Activated T-helper 1 cell treated with Interleukin-2 at 50 U/mL for 16 hours (primary cell): ENCODE measurements at places on chromosomes 13 and 19.
A peak's percentile ranks its signal among the peaks of the same experiment; 100 is the strongest.

DNA sequence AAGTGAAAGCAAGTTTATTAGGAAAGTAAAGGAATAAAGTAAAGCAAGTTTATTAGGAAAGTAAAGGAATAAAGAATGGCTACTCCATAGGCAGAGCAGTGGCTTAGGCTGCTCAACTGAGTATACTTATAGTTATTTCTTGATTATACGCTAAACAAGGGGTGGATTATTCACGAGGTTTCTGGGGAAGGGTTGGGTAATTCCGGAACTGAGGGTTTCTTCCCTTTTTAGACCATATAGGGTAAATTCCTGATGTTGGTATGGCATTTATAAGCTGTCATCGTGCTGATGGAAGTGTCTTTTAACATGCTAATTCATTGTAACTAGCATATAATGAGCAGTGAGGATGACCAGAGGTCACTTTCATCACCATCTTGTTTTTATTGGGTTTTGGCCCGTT lies 194.3 kb downstream of the DLEU7 start:
- DNase-seq = no peak

GRCh38 chr13:53783471-53783870 lies 754.9 kb downstream of the OLFM4 start:
- DNase-seq = no peak

DNA sequence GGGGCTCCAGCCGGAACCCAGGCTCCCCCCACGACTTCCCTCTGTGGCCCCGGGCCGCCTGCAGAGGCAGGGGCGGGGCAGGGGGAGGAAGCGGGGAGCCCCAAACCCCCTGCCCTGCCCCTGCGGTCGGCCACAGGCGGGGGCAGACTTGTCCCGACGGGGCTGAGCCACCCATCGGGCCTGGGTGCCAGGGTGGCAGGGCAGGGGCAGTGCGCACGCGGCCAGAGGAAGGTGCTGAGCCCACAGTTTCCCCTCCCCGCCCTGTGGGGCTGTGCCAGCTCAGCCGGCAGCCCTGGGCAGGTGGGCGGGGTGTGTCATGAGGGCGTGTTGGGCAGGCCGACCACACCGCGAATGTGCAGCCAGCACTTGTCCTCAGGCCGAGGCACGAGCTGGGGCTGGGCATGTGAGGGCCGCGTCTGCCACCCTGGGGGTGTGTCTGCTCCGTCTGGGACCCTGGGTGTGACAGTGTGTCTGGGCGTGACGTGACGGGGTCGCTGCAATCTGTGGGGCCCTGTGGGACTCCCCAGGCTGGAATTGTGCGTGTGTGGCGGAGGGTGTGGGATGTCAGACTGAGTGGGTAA lies 17.7 kb downstream of the CCDC97 start:
- peak; percentile 73 for DNase-seq

DNA sequence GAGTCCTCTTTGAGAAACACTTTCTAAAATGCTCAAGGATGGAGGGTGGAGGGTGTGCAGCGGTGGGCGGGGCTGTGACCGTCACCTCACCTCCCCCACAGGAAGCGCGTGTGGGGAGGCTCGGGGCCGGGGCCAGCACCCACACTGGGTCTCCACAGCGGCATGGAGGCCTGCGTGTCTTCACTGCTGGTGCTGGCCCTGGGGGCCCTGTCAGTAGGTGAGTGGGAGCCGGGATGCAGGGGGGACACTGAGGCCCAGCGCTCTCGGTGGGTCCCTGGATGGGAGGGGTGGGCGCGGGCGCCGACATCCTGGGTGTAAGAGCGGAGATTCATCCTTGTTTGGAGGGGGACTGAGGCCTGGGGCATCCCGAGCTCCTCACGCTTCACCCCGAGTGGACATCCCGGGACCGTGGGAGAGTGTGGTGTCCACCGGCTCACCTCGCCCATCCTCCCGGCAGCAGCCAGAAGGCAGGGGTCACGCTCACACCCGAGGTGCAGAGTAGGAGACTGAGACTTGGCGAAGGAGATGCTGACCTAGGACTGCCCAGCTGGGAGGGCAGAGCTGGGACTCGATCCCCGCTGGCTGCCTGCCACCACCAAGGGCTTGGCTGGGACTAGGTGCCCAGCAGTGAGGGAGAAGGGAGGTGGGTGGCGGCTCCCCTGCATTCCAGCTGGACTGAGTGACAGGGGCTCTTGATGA lies at the start of gene GZMM:
GZMM (plus strand) TSS at position 144 of the 699 bp plus-strand sequence; CDS start at position 163, 19 bp downstream.
- DNase-seq = peak; percentile 70

DNA sequence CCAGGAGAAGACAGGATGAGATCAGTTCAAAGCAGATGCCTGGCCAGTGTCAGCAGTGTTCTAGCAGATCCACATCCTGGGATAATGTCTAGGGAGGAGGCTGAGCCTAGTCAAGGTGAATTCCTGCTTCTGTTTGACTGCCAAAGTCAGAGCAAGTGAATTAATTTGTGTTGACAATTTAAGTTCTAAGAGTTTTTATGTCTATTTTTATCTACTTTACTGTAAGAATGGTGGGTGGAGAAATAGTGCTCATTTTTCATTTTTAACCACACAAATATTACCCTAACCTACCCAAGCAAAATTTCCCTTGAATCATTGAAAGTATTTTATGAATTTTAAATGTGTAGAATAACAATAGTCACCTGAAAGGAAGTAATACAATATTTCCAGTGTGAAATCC lies 207.6 kb upstream of the SLC10A2 start:
- DNase-seq = no peak

DNA sequence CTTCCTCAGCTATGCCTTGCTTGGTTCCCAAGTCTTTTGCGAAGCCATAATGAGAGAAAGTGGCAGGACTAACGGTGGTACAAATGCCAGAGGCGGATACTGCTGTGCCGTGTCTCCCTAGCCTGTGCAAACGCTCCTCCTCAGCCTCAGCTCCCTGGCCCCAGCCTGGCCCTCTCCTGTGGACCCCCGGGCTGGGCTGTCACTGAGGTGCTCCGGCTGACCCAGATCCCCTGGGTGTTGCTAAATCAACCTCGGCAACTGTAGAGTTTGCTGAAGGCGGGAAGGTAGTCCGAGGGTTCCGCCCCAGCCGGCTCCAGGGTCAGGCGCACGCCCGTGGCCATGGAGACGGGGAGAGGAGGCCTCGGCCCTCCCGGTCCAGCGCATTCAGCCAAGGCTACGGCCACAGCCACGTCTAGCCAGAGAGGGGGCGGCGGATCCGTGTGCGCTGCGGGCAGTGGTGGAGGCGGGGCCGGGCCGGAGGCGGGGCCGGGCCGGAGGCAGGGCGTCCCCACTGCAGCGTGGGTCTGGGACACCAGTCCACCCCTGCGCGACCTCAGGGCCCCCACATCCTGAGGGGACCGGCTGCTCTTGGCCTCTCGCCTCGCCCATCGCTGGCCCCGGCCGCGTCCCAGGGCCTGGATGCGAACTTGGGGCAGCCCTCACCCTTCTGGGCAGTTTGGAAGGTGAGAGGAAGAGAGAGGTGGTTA lies 16.4 kb upstream of the ZNF492 start:
- DNase-seq = no peak

DNA sequence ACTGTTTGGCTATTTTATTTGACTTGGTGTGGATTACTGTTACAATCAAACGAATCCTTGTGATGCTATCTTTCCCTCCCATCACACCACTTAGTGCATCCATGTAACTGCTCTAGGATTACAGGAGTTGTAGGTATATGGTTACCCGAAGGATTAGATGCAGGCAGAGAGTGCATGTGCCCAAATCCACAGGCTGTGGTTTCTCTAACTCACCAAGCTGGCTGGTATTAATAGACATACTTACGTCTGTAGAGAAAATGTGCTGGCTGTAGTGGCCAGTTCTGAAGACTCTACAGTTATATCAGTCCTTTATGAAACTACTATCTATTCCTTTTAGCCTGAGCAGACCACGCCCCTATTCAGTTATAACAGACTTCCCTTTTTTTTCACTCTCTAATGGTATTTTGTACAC lies 1.1 kb upstream of the HMGB1 start:
- no peak for DNase-seq

- DNase-seq = no peak
Observed at GRCh38 chr13:76717092-76717491, 169.1 kb downstream of the KCTD12 start.

DNA sequence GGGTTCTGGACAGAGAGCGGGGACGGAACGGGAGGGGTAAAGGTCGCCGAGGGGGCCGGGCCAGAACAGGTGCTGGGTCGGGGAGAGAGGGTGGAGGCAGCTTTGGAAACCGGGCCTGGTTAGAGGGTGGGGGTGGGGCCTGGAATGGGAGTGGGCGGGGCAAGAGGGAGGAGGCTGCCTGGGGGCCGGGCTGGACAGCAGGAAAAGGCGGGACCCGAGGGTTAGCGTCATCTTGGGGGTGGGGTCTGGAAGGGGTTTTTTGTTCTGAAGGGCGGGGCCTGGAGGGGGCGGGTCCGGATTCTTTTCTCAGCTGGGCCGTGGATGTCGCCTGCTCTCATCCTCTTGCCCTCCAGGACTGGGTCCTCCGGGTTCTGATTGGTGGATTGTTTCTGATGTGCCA lies 4.3 kb upstream of the ZNF813 start:
- DNase-seq = no peak

- no peak for DNase-seq
Observed at GRCh38 chr13:65595916-65596315, 1634.2 kb downstream of the PCDH9 start.

DNA sequence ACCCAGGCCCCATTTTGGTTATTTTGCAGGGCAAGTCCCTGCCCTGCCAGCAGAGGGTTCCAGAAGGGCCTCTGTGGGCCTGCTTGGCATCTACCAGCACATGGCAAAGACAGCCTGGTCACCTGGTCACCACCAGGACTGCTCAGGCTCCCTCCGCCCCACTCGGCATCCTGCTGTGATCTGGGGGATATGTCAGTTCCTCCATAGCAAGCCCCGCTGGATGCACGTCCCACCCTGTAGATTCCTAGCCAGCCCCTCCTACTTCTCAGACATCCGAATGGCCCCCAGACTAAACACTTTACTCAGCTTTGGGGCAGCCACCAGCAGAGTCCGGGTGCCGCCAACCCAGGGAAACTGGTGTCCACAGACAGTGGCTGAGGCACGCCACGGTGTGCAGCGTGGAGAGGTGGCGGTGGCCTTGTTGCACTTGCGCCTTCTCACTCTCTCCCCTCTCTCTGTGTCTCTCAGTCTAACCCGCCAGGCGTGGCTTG lies 31.8 kb upstream of the USE1 start:
- DNase-seq = no peak

DNA sequence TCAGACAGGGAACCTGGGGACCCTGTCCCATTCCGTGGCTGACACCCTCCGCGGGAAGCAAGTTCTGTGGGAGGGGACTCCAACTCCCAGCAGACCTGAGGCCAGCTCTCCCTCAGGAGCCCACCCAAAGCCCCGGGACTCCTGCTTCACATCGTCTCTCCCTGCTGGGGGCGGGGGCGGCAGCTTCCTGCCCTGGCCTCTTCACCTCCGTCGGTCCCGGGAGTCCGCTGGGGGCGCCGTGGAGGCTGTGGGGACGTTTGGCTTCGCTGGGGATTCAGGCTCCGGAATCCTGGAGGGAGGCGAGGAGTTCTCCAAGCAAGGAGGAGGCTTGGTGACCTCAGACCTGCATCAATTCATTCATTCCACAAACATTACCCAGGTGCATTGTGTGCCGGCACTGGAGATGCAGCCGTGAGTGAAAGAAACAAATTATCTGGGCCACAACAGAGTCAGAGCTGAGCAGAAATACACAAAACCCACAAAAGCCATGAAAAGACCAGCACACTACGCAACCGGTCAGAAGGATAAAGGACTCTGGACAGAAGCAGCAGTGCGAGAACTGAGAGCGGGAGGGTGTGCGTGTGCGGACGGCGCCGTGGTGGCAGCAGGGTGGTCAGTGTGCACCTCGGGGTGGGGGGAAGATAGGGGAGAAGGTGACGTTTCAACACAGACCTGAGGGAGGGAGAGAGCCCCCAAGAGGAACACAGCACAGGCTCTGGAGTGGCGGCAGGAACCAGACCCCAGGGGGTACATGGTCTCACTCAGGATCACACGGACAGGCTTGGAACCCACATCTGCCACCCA lies 19.0 kb downstream of the EPS8L1 start:
- no peak for DNase-seq

GRCh38 chr19:7540761-7541474 lies 5.4 kb downstream of the PNPLA6 start:
- DNase-seq = no peak

DNA sequence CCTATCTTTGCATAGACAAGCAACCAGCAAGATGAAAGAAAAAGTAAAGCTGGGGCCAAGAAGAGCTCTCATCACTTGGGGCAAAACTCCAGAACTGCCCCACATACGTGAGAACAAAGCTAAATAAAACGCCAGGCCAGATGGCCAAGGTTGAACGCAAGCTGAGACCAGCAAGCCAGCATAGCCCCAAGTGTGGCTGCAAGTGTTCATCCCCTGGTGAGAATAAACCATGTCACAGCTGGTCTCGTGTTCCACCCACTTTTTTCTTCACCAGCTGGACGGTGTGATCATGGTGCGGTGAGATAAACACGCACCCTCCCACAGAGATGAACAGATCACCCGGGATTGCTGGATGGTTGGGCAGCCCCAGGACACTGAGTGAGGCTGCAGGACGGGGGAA lies 109.6 kb upstream of the CACNA1A start:
- DNase-seq = no peak

- no peak for DNase-seq
Observed at GRCh38 chr19:27744926-27745768, 1467.8 kb downstream of the UQCRFS1 start.

GRCh38 chr13:76816394-76816793 lies 69.8 kb downstream of the KCTD12 start:
- no peak for DNase-seq

DNA sequence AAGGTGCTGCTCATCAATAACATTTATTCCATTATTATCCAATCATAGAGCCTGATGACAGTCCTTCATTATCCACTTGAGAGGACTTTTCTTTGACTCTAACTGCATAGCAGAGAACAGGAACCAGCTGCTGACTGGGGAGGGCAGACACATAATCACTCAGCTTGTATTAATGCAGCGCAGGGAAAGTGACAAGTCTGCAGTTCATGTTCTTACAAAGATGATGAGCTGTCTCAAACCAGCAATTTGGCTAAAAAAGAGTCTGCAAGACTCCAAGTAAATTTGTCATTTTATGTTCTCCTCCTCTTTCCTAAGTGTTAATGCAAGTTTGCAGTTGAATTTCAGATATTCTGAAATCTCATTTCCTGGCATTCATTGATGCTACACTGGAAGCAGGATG lies 40.0 kb upstream of the CBY2 start:
- no peak for DNase-seq
